ENCODE measurements at places on chromosomes 5 and 9. TPM values are rescaled to one million over a fixed set of nuclear protein-coding genes. Genes with fewer than 3 reads are reported as not detected.

Gene OMD
- total RNA-seq = not detected

Gene SH2D3C
- 6.4 TPM for total RNA-seq

Gene FBXL7
- total RNA-seq = 17.8 TPM

Gene LCN9
- 3.7 TPM for total RNA-seq

Gene EHMT1
- total RNA-seq = 163 TPM

Gene PALM2AKAP2
- total RNA-seq = 11.8 TPM

Gene SOWAHA
- total RNA-seq = 0.10 TPM

Gene UNC13B
- 51.7 TPM for total RNA-seq

Gene TGFBI
- 5.9 TPM for total RNA-seq

Gene NME5
- 0.89 TPM for total RNA-seq

Gene SGCD
- total RNA-seq = 0.04 TPM

Gene PCDHB14
- 2.9 TPM for total RNA-seq

Gene MAP1B
- 120 TPM for total RNA-seq

Gene COL23A1
- total RNA-seq = 5.9 TPM

Gene PCDHB12
- total RNA-seq = 2.0 TPM

Gene OR1J2
- total RNA-seq = not detected

Gene PAPPA
- 0.63 TPM for total RNA-seq

Gene GCNT4
- 14.4 TPM for total RNA-seq

Gene OR1Q1
- total RNA-seq = not detected

Gene FGF18
- 0.63 TPM for total RNA-seq

Gene CDX1
- not detected for total RNA-seq

Gene TMEM174
- not detected for total RNA-seq

Gene SAXO1
- total RNA-seq = not detected

Gene RANBP6
- 18.4 TPM for total RNA-seq

Gene PCDHGB6
- 3.4 TPM for total RNA-seq

Gene PCDHA5
- total RNA-seq = 0.76 TPM

Data from H1 (cell line).